Left ventricle myocardium superior (tissue), 1 donor: ENCODE measurements at places on chromosomes 12 and 14. TPM values are rescaled to one million over a fixed set of nuclear protein-coding genes. Genes with fewer than 3 reads are reported as not detected.

The IL22 gene
- total RNA-seq = not detected

The DDX55 gene
- 7.4 TPM for total RNA-seq

The SLC10A1 gene
- not detected for total RNA-seq

The TSHR gene
- not detected for total RNA-seq

The AMIGO2 gene
- 2.1 TPM for total RNA-seq

The RND1 gene
- total RNA-seq = 0.27 TPM

The LUM gene
- 52.0 TPM for total RNA-seq

The NXPH4 gene
- 1.8 TPM for total RNA-seq

The TBX5 gene
- total RNA-seq = 73.5 TPM

The SH2B3 gene
- total RNA-seq = 45.1 TPM

The TEX22 gene
- total RNA-seq = 1.6 TPM

The KCNC2 gene
- not detected for total RNA-seq

The RNASE13 gene
- total RNA-seq = not detected

The SPTB gene
- 93.1 TPM for total RNA-seq

The TMPRSS12 gene
- not detected for total RNA-seq

The GUCY2C gene
- not detected for total RNA-seq

The EML1 gene
- 42.9 TPM for total RNA-seq

The PRR4 gene
- total RNA-seq = 0.94 TPM

The KRT80 gene
- not detected for total RNA-seq

The MAP3K9 gene
- total RNA-seq = 1.6 TPM

The PRH2 gene
- not detected for total RNA-seq

The RNASE3 gene
- not detected for total RNA-seq

The GOLT1B gene
- total RNA-seq = 14.8 TPM

The FOXA1 gene
- total RNA-seq = not detected

The LGR5 gene
- total RNA-seq = not detected

The KCNH3 gene
- total RNA-seq = 0.30 TPM

The TUNAR gene
- not detected for total RNA-seq

The TMPO gene
- 16.2 TPM for total RNA-seq

The KERA gene
- total RNA-seq = not detected

The PRKAG1 gene
- 78.1 TPM for total RNA-seq

The DCN gene
- 741 TPM for total RNA-seq

The DRAM1 gene
- total RNA-seq = 6.2 TPM

The ANO2 gene
- total RNA-seq = 16.1 TPM

The TMEM229B gene
- total RNA-seq = 2.2 TPM

The METTL3 gene
- total RNA-seq = 27.3 TPM

The PIANP gene
- 0.25 TPM for total RNA-seq

The OR4K15 gene
- total RNA-seq = not detected

The DLGAP5 gene
- 0.35 TPM for total RNA-seq

The P2RX2 gene
- total RNA-seq = not detected

The TRAF3 gene
- total RNA-seq = 11.6 TPM

The EIF2B2 gene
- 34.5 TPM for total RNA-seq

The GZMH gene
- total RNA-seq = 0.47 TPM

The KLRD1 gene
- 1.5 TPM for total RNA-seq

The FOXN3 gene
- 134 TPM for total RNA-seq

The NUAK1 gene
- 38.8 TPM for total RNA-seq

The MARK3 gene
- 127 TPM for total RNA-seq

The COQ10A gene
- total RNA-seq = 162 TPM

The NFATC4 gene
- 21.7 TPM for total RNA-seq

The ARHGDIB gene
- total RNA-seq = 56.0 TPM

The SLC5A8 gene
- not detected for total RNA-seq

The GDF11 gene
- total RNA-seq = 8.9 TPM

The RIN3 gene
- 14.7 TPM for total RNA-seq

The TXNDC16 gene
- total RNA-seq = 3.4 TPM

The KCNK10 gene
- total RNA-seq = not detected

The FUT8 gene
- total RNA-seq = 11.5 TPM

The ERGIC2 gene
- 93.1 TPM for total RNA-seq
